Thoracic aorta (tissue), 2 donors: ENCODE measurements at places on chromosomes 3 and 15.

GRCh38 chr3:13544293-13544831 is 4.6 kb upstream of the FBLN2 start:
- no peak for DNase-seq

- DNase-seq = no peak
Measured at GRCh38 chr3:178672275-178672674, 136.0 kb downstream of the KCNMB2 start.

GRCh38 chr15:85689729-85690128 is 105.0 kb downstream of the KLHL25 start:
- DNase-seq = no peak

- DNase-seq = no peak
Measured at GRCh38 chr3:61520966-61521628, 40.3 kb upstream of the PTPRG start.

GRCh38 chr15:44010089-44010488 is 183.3 kb downstream of the WDR76 start:
- DNase-seq = no peak

- no peak for DNase-seq
Measured at GRCh38 chr3:184479426-184480126, 82.0 kb upstream of the EPHB3 start.

- no peak for DNase-seq
Measured at GRCh38 chr3:163779396-163780344, 1298.6 kb downstream of the SI start.

DNA sequence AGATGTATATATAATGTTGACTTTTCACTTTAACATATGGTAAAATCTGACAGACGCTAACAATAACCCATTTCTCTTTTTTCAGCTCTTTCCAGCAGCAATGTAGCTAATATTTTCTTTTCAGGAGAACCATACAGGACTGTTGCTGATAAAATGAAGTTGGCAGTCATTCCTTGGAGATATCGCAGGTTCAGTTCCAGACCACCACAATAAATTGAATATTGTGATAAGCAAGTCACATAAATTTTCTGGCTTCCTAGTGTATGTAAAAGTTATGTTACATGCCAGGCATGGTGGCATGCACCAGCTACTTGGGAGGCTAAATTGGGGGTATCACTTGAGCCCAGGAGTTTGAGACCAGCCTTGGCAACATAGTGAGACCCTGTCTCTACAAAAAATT is 31.9 kb upstream of the TM4SF1 start:
- DNase-seq = no peak

DNA sequence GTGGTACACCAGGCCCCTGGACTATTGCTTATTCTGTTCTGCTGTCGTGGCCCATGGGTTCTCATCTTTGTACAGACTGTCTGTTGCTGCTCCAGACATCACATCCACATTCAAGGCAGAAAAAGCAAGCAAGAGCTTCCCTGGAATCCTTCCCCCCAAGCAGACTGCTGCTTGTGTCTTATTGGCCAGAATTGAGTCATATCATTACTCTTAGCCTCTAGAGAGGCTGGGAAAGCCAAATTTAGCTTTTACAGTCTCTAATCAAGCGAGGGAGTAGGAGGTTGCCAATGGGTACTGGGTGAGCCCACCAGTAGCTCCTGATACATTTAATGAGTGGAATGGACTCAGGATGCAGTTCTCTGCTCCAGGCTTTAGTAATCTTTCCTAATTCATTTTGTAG is 39.4 kb downstream of the RAB6B start:
- DNase-seq = no peak

DNA sequence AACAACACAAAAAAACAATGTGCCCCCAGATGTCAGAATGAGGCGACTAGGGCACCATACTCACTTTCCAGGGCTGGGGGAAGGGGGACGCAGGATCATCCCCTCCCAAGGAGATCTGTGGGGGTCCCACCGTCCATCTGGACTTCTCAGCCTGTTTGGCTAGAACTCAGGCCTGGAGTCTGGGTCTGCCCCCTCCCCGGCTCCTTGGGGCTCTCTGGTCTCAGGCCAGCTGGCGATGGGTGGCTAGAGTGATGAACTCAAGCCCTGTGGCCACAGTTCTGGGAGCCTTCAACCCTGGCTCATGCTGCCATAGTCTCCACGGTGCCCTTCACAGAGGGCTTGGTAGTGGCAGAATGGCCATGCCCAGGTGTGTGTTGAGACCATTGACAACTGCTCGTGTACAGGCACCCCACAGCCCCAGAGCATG is 13.6 kb downstream of the ZBTB47 start:
- no peak for DNase-seq

- DNase-seq = no peak
Measured at GRCh38 chr3:43499256-43499655, 122.6 kb downstream of the ANO10 start.

DNA sequence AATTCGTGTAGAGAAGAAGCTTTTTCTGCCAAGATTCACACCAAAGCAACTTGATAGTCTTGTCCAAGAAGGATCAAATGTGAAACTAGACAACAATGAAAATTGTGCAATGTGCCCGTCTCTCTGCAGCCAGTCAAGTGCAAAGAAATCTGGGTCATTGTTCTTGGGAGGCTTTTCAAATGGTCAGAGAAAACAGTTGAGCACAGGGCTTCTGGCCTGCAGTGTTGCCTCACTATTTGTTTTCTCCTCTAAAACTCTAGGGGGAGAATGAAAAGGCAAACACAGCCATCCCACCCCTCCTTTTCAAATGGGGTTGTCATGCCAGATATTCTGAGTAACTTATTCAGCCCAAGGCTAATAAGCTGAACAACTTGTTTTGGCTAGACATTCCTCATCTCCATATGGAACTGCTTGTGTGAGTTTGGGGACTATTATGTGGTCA is 417.6 kb upstream of the CDIN1 start:
- DNase-seq = no peak

DNA sequence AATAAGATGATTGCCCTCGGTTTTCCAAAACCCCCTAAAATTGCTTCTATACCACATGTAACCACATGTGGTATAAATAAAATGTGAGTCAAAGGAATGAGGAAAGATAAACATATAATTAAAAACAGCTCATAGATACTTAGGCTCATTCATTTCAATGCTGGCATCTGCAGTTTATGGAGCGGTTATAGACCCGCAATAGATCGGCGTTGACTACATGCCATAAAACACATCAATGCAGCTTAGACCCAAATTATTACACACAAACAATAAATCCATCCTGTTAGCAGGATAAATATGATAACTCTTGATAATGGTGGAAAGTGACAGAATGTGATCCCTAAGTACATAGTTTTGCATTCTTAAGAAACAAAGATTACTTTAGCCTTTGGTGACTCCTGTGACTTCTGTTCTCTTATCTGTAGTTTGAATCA is 143.7 kb downstream of the NR2F2 start:
- no peak for DNase-seq

- no peak for DNase-seq
Measured at GRCh38 chr3:168123201-168124176, 27.8 kb upstream of the GOLIM4 start.

GRCh38 chr3:141255846-141256261 is 24.2 kb downstream of the PXYLP1 start:
- no peak for DNase-seq

DNA sequence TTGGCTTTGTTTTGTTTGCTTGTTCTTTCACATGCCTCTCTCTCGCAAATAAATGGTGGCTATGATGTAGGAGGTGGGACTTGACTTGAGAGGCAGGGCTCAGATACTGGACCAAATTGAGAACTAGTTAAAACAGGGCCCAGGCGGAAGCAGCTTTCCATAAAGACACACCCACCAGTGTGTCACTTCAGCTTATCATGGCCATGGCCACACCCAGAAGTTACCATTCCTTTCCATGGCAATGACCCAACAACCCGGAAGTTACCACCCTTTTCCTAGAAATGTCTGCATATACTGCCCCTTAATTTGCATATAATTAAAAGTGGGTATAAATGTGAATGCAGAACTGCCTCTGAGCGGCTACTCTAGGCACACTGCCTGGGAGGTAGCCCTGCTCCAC is 62.6 kb upstream of the CNTN4 start:
- no peak for DNase-seq

DNA sequence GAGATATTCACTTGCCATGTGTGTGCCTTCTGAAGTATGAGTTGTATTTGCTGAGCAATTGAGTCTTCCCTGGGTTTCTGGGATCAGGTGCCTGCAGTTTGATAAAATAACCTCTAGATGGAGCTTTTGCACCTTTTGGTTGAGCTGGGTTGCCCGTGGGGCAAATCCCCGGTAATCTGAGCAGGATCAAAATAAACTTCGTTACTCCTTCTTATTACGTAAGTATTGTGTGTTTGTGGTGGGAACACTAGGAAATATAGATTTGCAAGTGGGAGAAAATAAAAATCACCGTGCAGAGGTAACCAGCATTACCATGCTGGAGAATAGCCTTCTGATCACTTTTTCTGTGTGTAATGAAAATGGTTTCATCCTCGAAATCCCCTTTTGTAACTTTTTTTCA is 277.4 kb upstream of the NR2E3 start:
- DNase-seq = no peak

DNA sequence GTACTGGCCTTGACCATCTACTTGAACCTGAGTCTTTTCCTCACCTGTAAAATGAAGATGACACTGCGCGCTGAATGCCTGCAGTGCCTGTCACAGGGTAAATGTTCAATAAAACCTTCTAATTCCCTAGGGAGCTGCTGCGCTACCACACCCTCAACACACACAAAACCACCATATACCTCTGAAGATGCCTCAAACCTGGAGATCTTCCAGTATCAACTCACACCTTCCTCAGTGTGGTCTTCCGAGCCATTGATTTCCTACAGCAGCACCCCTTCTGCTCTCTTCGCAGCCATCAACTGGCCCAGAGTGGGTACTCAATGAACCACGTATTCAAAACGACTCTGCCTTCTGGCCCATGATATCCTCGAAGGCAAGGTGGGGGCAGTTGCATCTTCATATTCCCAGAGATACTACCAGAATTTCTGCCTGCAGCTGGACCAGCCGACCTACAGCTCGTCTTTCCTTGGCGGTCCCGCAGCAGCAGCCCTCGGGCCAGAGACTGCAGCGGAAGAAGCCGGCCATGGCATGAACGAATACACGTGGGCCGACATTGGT is 695 bp downstream of the RPL32 start:
- DNase-seq = no peak

- DNase-seq = no peak
Measured at GRCh38 chr3:155204851-155205250, 88.6 kb downstream of the STRIT1 start.

DNA sequence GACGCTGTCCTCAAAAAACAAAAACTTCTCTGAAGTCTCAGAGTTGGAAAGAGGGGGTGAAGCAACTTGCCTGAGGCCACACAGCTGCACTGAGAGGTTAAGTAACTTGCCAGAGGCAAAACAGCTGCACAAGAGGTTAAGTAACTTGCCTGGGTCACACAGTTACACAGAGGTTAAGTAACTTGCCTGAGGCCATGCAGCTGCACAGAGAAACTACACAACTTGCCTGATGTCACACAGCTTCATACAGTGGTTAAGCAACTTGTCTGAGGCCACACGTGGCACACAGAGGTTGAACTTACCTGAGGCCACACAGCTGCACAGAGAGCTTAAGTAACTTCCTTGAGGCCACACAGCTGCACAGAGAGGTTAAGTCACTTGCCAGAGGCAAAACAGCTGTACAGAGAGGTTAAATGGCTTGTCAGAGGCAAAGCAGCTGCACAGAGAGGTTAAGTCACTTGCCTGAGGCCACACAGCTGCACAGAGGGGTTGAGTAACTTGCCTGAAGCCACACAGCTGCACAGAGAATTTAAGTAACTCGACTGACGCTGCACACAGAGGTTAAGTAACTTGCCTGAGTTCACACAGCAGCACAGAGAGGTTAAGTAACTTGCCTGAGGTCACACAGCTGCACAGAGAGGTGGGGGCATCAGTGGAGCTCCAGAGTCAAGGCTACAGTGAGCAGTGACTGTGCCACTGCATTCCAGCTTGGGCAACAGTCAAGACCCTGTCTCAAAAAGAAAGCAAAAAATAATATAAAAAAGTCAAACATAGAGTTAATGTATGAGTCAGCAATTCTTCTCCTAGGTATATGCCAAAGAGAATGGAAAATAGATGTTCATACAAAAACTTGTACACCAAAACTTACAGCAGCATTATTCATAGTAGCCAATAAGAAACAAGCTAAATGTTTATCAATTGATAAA is 12.0 kb upstream of the ACAD9 start:
- no peak for DNase-seq

DNA sequence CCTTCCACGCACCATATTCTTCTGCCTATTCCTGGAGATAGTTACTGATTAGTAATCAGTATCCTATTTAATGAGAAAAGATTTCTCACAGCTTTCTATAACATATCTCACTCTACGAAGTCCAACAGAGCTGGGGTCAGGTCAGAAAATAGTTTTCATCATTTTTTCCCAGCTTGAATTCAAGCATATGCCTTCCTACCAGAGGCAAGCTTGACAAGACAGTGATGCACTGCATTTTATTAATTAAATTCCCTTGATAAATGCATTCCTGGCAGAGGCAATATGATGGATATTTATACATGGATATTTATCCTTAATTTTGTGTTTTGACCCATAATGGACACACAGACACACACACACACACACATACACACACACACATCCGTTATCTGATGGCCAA is 961.4 kb downstream of the EPHA3 start:
- no peak for DNase-seq

GRCh38 chr3:13072600-13073325 is 466 bp downstream of the IQSEC1 start:
- DNase-seq = no peak

GRCh38 chr15:101288905-101289513 is 6.0 kb downstream of the SNRPA1 start:
- DNase-seq = no peak

DNA sequence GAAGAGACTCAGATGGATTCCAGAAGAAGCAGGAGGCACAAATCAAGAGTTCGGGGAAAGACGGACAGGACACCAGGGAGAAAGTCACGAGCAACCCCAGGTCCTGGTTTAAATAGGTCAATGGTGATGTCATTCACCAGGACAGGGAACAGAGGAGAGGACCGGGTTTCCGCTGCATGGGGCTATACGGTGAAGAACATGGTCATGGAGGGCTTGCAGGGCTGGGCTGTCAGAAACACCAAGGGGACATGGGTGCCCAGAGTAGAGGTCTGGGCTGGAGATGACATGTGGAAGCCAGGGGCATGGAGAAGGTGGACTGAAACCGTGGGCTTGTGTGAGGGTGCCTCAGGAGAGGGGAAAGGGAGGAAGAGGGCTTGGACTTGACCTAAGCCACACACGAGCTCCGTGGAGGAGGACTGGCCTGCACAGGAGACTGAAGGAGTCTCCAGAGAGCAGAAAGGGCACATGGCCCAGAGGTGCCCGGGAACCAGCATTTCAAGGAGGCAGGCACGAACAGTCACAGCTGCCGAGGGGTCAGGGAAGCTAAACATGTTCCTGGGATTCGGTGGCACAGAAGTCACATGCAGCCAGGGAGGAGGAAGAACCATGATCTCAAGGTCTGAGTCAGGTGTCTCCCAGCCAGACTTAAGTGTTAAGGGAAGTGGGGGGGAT is 54.2 kb upstream of the RPL32 start:
- no peak for DNase-seq

DNA sequence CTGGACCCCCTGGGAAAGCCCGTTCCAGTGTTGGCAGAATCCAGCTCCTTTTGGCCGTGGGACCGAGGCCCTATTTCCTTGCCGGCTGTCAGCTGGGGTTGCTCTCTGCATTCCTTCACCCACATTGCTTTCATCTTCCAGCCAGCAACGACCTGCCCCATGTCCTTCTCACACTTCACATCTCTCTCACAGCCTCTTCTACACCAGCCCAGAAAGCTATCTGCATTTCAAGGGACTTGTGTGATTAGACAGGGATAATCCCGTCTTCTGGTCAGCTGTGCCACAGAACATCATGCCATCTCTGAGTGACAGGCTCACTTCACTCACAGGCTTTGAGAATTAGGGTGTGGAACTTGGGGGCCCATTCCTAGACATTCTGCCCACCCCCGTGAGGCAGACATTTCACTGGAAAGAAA is 16.4 kb downstream of the EFCC1 start:
- DNase-seq = no peak
